Adrenal gland (tissue), 19 donors: ENCODE measurements at places on chromosomes 6 and 20. TPM values are rescaled to one million over a fixed set of nuclear protein-coding genes. Genes with fewer than 3 reads are reported as not detected.

DEF6 gene
- polyA plus RNA-seq = 26.1 TPM

DNA sequence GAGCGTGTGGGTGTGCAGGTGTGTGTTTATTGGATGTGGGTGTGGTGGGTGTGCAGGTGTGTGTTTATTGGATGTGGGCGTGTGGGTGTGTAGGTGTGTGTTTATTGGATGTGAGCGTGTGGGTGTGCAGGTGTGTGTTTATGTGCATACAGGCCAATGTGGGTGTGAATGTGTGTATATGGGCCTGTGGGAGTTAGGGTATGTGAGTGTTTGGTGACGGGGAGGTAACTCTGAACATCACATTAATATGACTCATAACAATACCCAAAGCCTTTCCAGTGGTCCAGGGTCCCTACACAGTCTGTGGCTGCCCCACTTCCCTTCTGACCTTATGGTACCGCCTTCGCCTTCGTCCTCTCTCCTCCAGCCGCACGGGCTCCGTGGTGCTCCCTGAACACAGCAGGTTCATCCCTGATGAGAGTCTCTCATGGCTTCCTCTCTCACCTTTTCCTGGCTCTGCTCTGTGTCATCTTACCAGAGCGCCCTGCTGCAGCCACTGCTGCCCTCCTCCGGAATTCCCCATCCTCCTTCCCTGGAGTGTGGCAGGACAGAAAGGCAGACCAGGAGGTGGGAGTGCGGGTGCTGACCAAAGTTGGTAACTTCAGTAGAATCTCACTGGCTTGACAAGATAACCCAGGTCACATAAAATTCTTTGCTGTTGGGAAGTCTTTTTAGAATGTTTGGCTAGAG, 80.0 kb downstream of the SLC2A10 start:
- DNase-seq = no peak

PAQR8 gene
- polyA plus RNA-seq = 5.1 TPM

DNA sequence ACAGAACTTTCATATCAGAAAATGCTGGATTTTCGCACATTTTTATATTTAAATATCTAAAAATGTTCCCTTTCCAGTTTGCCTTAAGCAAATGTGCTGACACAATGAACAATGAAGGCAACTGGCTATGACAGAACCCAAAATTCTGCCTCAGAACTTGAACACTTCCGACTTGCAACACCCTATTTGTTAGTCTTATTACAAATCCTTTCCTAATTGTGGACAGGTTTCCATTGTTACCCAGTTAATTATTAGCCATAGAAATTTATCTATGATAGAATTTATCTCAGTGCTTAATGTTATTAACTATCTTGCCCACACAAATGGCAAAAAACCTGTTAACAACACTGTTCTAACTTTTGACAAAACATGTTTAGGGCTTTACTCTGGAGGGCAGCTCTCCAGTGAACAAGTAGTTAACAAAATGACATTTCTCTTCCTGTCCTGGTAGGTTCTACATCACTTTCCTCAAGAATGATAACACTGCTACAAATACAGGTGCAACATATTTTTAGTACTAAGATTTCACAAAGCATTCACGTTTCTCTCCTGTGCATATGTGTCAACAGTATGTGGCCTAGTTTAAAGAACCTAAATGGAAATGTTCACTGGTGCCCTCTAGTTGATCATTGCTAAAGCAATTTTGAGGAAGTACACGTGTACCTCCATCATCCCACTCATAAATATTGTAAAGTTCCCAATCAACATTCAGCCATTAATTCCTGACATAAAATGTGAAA, 58.4 kb downstream of the HIVEP2 start:
- no peak for DNase-seq

DNA sequence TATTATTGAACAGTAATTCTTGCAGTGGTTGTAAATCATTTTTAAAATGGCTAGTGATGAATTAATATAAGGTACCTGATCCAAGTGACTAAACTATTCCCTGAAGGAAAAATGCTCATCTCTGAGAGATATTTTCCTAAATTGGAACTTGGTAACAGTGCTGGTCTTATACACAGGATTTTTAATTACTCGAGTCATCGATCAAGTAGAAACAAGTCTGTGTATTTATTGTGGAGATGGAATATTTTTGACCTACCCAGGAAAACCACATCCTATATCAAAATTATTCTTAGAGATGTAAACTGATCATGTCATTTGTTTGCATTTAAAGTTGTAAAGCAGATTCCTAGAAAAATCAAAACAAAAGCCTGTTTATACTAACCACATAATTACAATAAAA, 166.9 kb downstream of the MOXD1 start:
- no peak for DNase-seq
